Thoracic aorta (tissue), 2 donors: ENCODE measurements at places on chromosomes 11 and 22. TPM values are rescaled to one million over a fixed set of nuclear protein-coding genes. Genes with fewer than 3 reads are reported as not detected.

- no peaks in the 10 kb centered on the region for H3K4me1 ChIP-seq
- H3K4me3 ChIP-seq, result no peak overlapping the region
Observed at GRCh38 chr11:105100206-105100605, 39.4 kb downstream of the CARD18 start.

GRCh38 chr11:115298300-115299012, 205.8 kb downstream of the CADM1 start:
- no peak for DNase-seq
- H3K27me3 ChIP-seq, result no peaks in the 10 kb centered on the region
- H3K4me1 ChIP-seq, result no peaks in the 10 kb centered on the region
- H3K27ac ChIP-seq, result no peak overlapping the region

DNA sequence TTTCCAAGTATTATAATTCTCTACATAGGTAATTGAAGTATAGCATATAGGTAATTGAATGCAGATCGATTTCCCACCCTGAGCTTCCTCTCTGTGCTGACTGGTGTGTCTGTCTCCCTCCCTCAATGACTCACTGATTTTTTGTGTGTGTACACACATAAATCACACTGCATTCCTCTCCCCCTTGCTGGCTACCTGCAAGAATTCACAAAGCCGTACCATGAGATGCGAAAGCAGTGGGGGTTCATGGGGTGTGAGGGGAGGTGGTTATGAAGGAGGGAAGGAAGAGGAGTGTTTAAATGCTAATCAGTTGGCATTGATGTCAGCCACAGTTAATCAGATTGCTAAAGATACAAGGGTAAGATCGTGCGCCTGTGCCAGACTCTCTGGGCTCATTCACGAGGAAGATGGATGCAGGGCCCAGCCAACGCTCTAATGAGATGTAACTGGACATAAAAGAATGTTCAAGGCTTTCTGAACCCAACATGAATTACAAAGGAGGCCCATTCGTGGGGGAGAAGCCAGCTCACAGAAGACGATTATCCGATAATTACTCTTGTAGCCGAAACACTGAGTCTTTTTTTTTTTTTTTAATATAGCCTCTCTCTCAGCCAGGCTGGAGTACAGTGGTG, 107.4 kb downstream of the SEZ6L start:
- no peaks in the 10 kb centered on the region for H3K27me3 ChIP-seq
- no peaks in the 10 kb centered on the region for H3K4me1 ChIP-seq
- no peak for DNase-seq
- no peak overlapping the region for H3K4me3 ChIP-seq
- no peak overlapping the region for H3K27ac ChIP-seq

- no peaks in the 10 kb centered on the region for H3K36me3 ChIP-seq
- no peak overlapping the region for H3K27ac ChIP-seq
- H3K4me3 ChIP-seq, result no peak overlapping the region
Observed at GRCh38 chr11:123469089-123469488, 39.0 kb downstream of the GRAMD1B start.

- no peaks in the 10 kb centered on the region for H3K36me3 ChIP-seq
- H3K4me3 ChIP-seq, result no peak overlapping the region
- no peak overlapping the region for H3K27ac ChIP-seq
- no peak for DNase-seq
- H3K27me3 ChIP-seq, result no peaks in the 10 kb centered on the region
Observed at GRCh38 chr11:133024301-133024700, 508.0 kb downstream of the OPCML start.

DNA sequence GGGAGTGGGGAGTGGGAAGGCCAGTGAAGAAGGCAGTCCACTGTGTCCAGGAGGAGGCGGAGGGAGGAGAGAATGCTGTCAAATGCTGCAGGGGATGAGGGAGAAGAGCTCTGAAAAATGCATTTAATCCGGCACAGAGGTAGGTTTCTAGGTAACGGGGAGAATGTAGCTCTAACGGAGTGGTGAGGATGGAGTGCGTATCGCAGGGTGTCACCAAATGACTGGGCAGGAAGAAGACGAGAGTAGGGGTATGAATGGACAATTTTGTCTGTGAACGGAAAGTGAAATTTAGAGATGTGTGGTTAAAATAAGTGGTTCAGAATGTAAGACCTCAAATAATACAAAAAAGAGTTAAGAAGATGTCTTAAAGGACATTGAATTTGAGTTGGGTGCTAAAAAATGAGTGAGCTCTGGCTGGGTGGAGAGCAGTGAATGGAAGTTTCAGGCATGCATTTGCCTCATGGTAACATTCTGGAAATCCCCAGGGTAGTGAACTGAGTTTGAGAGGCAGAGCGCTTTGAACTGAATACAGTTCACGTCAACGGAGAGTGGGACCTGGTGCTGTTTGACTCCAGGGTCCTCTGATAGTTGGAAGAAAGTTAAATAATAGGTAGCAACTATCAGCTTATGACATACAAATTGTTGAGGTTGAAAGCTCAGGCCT, 81.3 kb upstream of the CADM1 start:
- no peaks in the 10 kb centered on the region for H3K27me3 ChIP-seq
- no peak overlapping the region for H3K4me3 ChIP-seq
- H3K4me1 ChIP-seq, result no peaks in the 10 kb centered on the region
- no peaks in the 10 kb centered on the region for H3K36me3 ChIP-seq
- no peak for DNase-seq

- peaks cover 9% of the 10 kb centered on the region for H3K4me1 ChIP-seq
- no peak for DNase-seq
- no peaks in the 10 kb centered on the region for H3K36me3 ChIP-seq
- H3K27me3 ChIP-seq, result no peaks in the 10 kb centered on the region
Observed at GRCh38 chr11:72981971-72982685, 160.0 kb downstream of the FCHSD2 start.

DNA sequence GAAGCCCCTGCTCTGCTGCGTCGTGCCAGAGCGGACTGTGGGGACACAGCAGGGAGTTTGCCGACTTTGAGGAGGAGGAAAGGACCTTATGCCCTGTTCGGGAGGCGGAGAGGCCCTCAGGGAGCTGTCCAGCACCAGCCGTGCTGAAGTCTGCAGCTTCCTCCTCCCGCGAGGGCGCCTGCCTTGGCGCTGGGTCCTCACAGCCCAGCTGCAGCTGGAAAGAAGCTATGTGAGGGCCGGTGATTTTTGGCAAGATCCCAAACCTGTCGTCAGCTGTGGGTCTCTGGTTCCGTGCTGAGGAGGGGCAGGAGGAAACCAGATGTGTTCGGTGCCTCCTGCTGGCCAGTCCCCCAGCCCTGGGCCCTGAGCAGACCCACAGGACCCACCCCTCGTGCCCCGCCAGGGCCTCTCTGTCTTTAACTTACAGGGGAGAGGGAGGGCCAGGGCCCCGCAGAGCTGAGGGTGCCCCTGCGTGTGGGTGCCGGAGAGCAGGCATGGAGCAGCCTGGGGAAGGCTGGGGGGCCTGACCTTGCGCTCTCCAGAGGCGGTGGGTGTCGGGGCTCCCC, 12.0 kb downstream of the BRSK2 start:
- DNase-seq, result no peak
- no peak overlapping the region for H3K4me3 ChIP-seq
- no peaks in the 10 kb centered on the region for H3K36me3 ChIP-seq
- H3K27me3 ChIP-seq, result peaks cover 3% of the 10 kb centered on the region
- H3K27ac ChIP-seq, result no peak overlapping the region

GRCh38 chr11:71548716-71549151, 514 bp downstream of the KRTAP5-9 start:
- H3K27ac ChIP-seq, result no peak overlapping the region
- no peak for DNase-seq
- no peaks in the 10 kb centered on the region for H3K36me3 ChIP-seq
- no peaks in the 10 kb centered on the region for H3K4me1 ChIP-seq
- H3K4me3 ChIP-seq, result no peak overlapping the region
- no peaks in the 10 kb centered on the region for H3K27me3 ChIP-seq

GRCh38 chr11:117221775-117222517, 9.9 kb downstream of the PCSK7 start:
- H3K27me3 ChIP-seq, result no peaks in the 10 kb centered on the region
- H3K36me3 ChIP-seq, result peaks cover 8% of the 10 kb centered on the region
- H3K4me1 ChIP-seq, result peaks cover 72% of the 10 kb centered on the region
- H3K4me3 ChIP-seq, result peak overlapping the region; percentile 40

- no peak overlapping the region for H3K4me3 ChIP-seq
- DNase-seq, result no peak
- H3K27ac ChIP-seq, result no peak overlapping the region
Observed at GRCh38 chr11:3132831-3133260, 32.3 kb downstream of the OSBPL5 start.

DNA sequence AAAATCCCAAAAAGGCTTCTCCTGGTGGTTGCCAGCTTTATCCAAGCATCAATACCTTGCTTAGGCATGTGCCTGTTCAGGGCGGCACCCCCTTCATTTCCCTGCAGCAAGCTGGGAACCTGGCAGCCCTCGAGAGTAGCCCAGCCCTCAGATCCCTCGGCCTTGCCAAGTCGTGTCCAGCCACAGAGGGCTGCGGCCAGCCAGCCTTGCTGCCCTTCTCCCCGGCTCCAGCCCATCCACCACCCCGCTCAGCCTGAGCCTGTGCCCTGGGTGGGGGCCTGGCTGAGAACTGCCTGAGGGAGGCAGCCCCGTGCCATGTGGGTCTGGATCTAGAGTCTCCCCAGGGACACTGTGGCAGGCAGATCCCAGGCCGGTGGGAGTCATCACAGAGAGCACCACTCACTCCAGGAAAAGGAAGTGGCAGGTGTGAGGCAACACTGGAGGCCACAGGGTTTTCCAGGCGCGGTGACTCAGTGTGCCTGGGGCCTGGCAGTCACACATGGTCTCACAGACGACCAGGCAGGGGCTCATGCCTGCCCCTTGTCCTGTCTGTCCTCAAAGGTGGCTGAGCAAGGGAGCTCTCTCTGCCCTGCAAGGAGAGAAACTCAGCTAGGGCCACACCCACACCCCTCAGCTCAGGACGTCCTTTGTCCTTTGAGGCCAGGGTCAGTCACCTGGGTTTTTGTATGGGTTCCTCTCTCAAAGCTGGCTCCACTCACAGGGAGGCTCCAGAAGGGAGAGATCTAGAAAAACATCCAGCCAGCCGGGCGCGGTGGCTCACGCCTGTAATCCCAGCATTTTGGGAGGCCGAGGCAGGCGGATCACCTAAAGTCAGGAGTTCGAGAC, 12.2 kb upstream of the CDC42BPG start:
- DNase-seq, result peak; percentile 89
- H3K27me3 ChIP-seq, result no peaks in the 10 kb centered on the region
- peak overlapping the region; percentile 96 for H3K27ac ChIP-seq
- H3K36me3 ChIP-seq, result peaks cover 33% of the 10 kb centered on the region
- H3K4me1 ChIP-seq, result peaks cover 86% of the 10 kb centered on the region
- peak overlapping the region; percentile 11 for H3K4me3 ChIP-seq

GRCh38 chr11:2366733-2367132, 10.4 kb upstream of the CD81 start:
- DNase-seq, result no peak
- no peak overlapping the region for H3K27ac ChIP-seq
- H3K36me3 ChIP-seq, result no peaks in the 10 kb centered on the region
- H3K27me3 ChIP-seq, result no peaks in the 10 kb centered on the region
- no peak overlapping the region for H3K4me3 ChIP-seq

- H3K4me3 ChIP-seq, result no peak overlapping the region
- H3K36me3 ChIP-seq, result no peaks in the 10 kb centered on the region
- peaks cover 64% of the 10 kb centered on the region for H3K4me1 ChIP-seq
- no peaks in the 10 kb centered on the region for H3K27me3 ChIP-seq
- peak overlapping the region; percentile 12 for H3K27ac ChIP-seq
Observed at GRCh38 chr11:9714272-9714940, 50.5 kb downstream of the SWAP70 start.

DNA sequence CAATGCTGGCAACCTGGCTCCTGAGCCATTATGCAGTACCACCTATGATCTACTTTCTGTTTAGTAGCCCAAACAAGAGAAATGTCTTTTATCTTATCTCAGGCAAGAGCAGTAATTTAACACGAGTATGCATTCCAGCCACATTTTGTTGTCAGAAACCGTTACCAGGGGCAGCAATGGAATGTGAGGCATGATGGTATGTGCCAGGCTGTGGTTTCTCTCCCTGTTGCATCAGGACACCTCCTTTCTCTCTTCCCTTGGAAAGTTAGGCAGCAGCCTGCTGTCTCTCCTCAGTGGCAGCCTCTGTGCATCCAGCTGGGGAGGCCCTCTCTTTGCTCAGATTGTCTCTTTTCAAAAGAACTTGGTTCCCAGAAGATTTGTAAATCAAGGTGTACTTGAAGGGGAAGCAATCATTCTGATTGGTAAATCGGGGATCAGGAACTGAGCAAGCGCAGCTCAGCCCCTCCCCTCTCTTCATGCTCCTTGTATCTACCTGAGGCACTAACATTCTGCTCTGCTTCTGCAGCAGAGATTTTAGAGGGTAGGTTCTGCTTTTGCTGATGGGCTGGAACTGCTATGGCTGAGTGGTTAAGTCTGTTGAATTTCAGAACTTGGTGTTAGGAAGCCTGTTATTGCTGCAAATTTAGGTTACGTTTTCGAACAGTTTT, 229.2 kb downstream of the ADAMTS15 start:
- peak overlapping the region; percentile 96 for H3K27ac ChIP-seq
- peaks cover 51% of the 10 kb centered on the region for H3K4me1 ChIP-seq
- no peak overlapping the region for H3K4me3 ChIP-seq
- H3K36me3 ChIP-seq, result no peaks in the 10 kb centered on the region
- no peaks in the 10 kb centered on the region for H3K27me3 ChIP-seq

OR4C3 gene
- not detected for total RNA-seq

CD6 gene
- total RNA-seq, result 2.2 TPM

PLCB3 gene
- total RNA-seq, result 39.7 TPM

PTH gene
- total RNA-seq, result not detected

CCDC87 gene
- total RNA-seq, result not detected
